ENCODE measurements at places on chromosomes 1 and 21.

DNA sequence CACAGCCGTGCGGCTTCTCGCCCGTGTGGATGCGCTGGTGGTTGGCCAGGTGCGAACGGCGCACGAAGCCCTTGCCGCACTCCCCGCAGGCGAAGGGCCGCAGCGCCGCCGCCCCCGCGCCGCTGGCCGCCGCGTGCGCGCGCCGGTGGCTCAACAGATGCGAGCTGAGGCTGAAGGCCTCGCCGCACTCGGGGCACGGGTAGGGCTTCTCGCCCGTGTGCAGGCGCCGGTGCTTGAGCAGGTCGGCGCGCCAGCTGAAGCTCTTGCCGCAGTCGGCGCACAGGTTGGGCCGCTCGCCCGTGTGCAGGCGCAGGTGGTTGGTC is 24.9 kb downstream of the ZNF697 start:
- DNase-seq, result no peak

- peak; percentile 83 for DNase-seq
Observed at GRCh38 chr1:45014321-45015028, 2.4 kb downstream of the UROD start.

GRCh38 chr1:218341325-218341724 is 3.8 kb upstream of the TGFB2 start:
- DNase-seq, result no peak

GRCh38 chr1:194717941-194718340 is 1531.5 kb upstream of the B3GALT2 start:
- DNase-seq, result no peak

GRCh38 chr1:57258557-57259325 is 165.1 kb downstream of the DAB1 start:
- no peak for DNase-seq

DNA sequence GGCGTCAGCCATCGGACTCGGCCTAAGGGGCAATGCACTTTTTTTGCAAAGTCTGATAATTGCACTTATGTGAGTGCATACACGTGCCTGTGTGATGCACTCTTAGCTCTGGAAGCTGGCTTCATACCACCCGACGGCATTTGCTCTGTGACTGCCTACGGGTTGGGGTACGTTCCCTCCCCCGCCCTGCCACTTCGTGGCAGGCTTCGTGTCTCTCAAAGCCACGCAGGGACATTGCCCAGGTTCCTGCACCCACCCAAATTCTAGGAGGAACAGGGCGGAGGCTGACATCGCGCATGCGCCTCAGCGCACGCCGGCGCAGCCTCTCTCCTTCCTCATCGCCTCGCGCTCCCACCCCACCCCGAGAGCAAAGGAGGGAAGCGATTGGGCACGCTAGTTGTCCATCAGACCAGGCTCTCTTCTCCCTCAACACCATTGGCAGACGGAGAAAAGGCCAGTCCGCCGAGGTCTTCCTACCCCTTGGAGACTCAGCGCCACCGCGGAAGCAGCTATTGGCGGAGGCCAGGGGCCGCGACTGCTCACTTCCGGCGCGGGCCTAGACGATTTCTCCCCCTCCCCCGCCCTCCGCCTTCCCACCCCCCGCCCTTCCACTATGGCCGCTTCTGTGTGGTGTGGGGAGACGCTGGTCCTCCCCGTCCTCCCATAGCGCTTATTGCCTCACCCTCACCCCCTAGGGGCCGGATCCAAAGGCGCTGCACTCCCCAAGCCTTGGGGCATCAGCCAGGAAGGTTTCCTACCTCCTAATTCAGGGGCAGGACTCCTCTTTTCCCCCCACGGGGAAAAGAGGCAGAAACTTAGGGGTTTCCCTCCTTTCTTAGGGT is at the start of gene INTS3:
Gene INTS3 (plus strand): TSS at position 588 of the 842 bp plus-strand sequence. CDS start 585 bp downstream, outside the sequence.
- peak; percentile 97 for DNase-seq

- no peak for DNase-seq
Observed at GRCh38 chr21:29606613-29607012, 307.9 kb downstream of the BACH1 start.

- no peak for DNase-seq
Observed at GRCh38 chr1:31871703-31872102, 55.9 kb upstream of the SPOCD1 start.

DNA sequence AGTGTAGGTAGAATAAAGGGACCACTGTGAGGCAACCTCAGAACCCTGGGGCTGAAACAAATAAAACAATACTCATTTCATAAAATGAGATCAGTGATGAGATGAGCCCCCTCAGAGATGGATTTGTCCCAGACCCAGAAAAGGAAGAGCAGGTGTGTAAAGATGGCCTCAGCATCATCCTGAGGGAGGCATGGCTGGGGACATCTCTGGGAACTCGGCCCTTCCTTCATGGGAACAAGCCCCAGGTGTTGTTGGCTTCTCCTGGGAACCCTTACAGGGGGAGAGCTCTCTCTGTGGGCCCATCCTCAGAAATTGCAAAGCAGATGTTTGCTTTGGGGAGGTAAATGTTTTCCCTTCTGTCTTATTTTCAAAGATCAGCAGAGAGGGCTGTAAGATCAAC is 133.2 kb upstream of the USP24 start:
- no peak for DNase-seq

DNA sequence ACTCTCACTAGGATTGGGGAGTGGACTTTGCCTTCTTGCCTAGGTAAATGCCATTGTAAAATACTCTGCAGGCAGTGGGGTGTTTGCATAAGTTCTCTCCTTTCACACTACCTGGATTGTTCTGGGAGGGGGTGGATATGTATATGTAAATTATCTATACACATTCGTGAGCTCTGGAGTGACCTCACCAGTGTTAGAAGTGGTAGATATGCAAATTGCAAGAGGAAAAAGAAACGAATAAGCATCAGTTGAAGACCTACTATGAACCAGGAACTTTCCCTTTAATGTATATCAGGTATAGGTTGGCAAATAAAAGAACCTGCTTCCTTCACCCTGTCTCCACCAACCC is 1.5 kb upstream of the ARHGEF11 start:
- DNase-seq, result no peak

DNA sequence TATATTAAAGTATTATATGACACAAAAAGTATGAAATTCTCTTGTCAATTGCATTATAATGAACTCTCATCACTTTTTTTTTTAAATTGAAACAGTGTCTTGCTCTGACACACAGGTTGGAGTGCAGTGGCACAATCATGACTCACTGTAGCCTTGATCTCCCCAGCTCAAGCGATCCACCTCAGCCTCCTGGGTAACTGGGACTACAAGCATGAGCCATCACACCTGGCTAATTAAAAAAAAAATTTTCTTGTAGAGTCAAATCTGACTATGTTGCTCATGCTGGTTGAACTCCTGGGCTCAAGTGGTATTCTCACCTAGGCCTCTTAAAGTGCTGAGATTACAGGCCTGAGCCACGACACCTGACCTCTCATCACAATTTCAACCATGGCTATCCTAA is 259.3 kb downstream of the S1PR1 start:
- no peak for DNase-seq

GRCh38 chr1:170291516-170291915 is 145.8 kb downstream of the NTMT2 start:
- no peak for DNase-seq

DNA sequence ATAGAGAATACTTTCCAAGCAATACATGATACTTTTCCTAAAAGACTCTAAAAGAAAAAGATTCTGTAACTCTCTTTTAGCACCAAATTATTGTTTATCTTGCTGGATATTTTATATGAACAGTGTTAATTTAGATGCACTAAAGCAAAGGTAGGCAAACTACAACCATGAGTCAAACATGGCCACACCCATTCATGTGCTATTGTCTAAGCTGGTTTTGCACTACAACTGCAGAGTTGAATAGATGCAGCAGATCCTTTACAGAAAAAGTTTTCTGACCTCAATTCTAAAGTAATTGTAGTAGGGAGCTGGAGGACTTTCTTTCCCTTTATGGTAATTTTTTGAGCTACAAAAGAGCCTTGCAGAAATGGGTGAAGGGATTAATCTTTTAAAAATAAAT is 19.4 kb downstream of the BLZF1 start:
- no peak for DNase-seq

DNA sequence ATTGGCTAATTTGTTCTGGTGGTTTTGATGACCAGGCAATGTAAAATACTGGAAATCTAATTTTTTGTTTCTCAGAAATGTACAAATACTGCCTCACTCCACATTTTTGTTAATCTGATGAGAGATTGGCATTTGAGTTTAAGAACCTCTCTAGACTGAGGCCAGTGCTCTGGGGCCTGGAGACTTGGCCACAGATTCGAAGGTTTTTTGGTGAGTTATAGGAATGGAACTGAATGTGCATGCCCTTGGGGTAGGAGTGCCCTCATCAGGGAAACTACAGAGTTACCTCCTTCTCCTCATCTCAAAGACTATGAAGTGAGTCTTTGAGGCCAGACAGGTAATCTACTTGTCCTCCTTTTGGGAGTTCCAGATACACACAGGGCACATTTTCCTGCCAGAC is 347.9 kb downstream of the LTN1 start:
- DNase-seq, result no peak

- DNase-seq, result no peak
Observed at GRCh38 chr1:244971552-244972216, 107.3 kb upstream of the HNRNPU start.

DNA sequence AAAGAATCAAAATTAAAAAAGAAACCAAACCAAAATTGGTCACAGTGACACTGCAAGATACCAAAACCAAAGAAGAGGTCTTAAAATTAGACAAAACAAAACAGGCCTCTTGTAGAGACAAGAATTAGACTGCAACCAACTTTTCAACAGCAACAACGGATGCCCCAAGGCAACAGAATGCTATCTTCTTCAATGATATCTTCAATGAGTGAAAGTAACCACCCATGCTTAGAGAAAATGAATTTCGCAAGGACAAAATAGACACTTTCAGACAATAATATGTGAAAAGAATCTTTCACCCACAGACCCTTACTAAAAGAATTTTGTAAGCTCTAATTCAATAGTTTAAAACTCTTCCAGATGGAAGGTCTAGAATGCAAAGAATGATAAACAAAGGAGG is 41.7 kb downstream of the USP48 start:
- no peak for DNase-seq

- no peak for DNase-seq
Observed at GRCh38 chr21:42735944-42736343, 82.5 kb downstream of the PDE9A start.

DNA sequence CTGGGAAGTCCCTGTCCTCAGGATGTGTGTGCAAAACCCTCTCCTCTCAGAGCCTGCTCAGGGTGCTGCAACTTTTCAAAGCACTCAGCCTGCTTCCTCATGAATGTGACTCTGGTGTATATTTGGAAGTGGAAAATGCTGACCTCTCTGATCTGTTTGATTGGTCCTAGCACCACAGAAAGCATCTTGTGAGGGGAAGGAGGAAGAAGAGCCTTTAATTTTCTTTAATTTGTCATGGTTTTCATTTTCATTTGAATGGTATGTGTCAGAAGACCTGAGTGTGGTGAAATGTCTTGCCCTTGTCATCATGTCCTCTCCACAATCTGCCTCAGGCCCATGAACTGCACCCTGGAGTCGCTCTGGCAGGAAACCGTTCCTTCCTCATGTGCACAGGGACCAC is 383.5 kb downstream of the NTNG1 start:
- no peak for DNase-seq

DNA sequence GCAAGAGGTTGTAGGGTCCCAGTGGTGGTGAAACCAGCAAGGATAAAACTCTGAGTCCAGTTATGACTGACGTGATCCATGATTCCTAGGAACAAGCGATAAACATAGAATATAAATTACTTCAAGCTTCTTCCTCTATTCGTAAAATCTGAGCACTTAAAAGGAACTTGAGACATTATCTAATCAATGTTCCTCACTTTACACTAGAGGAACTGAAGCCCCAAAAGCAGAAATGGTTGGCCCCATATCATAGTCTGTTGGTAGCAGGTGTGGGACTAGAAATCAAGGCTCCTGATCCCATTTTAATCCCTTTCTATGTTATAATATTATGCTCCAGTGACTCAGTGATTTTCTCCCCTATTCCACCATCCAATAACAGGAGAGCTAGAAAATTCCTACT is 21.9 kb upstream of the MNDA start:
- no peak for DNase-seq

DNA sequence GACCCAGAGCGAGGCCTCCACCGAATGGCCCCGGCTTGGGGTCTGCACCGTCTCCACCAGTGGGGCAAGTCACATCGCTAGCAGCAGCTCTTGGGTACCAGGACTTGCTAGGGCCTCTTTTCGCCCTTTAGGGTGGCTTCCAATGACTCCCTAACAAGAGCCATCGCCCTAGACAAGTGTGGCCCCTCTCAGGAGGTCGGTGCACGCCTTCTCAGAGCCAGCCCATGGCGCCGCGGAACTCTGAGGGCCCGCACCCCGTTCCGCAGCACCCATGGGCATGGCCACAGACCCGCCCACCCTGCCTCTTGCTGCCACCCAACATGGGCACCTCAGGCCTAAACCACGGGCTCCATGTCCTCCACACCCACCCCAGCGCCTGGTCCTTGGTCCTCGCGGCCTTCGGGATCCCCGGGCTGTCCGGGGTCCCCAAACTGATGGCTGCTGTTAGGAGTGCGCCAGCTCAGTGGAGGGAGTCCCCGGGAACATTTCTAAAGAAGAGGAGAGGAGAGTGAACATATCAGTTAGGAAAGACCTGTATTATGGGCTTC is 3.2 kb upstream of the CACNA1S start:
- no peak for DNase-seq

- no peak for DNase-seq
Observed at GRCh38 chr1:64669098-64669675, 75.7 kb upstream of the RAVER2 start.

GRCh38 chr21:26147535-26147934 is 23.0 kb downstream of the APP start:
- DNase-seq, result no peak

DNA sequence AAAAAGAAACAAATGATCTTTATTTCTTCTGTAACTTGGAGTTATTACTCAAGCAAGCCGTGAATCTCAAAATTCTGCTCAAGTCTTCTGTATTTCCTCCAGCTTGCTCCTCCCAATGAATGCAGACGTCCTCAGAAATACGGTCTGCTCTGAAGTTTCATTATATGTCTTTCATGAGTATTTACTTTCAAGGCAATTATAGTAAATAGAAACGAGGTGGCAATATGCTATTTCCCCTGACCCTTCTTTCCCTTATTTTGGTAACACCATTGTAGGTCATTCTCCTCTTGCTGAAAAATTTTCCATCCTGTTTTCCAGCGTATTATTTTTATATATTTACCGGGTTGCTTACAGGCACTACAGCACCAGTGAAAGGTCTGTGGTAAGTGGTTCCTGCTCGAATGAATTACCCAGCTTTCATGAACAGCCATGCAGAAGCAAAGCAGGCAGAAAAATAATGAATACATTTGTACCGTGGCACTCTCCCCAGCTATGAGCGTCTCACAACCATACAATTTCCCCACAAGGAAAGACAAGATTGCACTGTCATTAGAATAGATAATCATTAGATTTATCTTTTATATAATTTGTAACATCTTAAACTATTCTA is 350.9 kb upstream of the PKN2 start:
- no peak for DNase-seq

DNA sequence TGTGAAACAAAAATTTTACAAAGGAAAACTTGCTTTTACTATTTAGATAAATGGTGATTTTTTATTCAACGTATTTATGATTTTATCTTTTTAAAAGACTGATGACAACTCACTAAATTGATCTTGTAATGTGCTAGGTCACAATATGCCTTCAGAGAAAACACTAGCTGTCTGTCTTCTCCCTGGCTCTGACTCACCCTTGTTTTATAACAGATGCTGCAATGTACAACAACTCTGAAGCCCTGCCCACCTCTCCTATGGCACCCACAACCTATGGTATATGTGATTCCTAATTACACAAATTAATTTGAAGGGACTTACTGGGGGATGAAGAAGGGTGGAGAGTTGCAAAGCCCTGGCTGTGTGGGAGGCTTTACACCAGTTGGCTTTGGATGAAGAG is 24.7 kb upstream of the HSD17B7 start:
- no peak for DNase-seq

GRCh38 chr21:43590194-43590593 is 69.1 kb downstream of the HSF2BP start:
- DNase-seq, result no peak

All from cerebellar nuclear complex (tissue), 1 donor.